ENCODE measurements at places on chromosomes 16 and 17.

GRCh38 chr16:83238949-83239691 is 568.7 kb upstream of the HSBP1 start:
- H3K4me1 ChIP-seq, result no peaks in the 10 kb centered on the region
- no peaks in the 10 kb centered on the region for H3K27me3 ChIP-seq

GRCh38 chr17:5555254-5555653 is 29.1 kb downstream of the NLRP1 start:
- no peaks in the 10 kb centered on the region for H3K27me3 ChIP-seq
- H3K4me3 ChIP-seq, result no peak overlapping the region
- peaks cover 11% of the 10 kb centered on the region for H3K4me1 ChIP-seq
- peaks cover 24% of the 10 kb centered on the region for H3K36me3 ChIP-seq

DNA sequence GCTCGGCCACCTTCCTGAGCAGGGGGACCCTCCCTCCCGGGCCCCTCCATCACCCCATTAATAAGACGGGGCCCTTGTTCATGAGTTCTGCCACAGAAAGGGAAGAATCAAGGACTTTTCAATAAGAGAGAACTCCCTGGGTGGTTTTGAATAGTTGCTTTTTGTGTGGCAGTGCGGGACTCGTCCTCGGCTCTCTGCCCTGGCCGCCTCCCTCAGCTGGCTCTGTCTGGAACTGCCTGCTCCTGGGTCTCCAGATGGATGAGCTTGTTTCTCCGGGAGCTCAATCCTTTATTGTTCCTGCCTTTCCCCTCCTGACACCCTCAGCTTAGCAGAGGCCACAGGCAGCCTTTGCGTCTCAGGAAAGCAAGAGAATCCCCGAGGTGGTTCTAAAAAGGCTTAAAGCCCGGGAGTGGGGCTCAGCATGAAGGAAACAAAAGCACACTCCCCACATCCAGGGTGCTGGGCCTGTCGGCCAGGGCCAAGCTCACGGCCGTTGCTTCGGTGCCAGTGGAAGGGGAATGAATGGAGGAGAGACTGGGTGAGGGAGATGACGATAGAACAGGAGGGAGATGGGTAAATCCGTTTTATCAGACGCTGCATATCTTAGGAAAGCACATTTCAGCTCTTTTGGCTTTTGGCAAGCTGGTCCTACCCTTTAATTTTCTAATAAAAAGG is 60.2 kb downstream of the RAI1 start:
- H3K27ac ChIP-seq, result peak overlapping the region; percentile 10

- H3K4me1 ChIP-seq, result peaks cover 7% of the 10 kb centered on the region
- H3K36me3 ChIP-seq, result peaks cover 42% of the 10 kb centered on the region
- no peak overlapping the region for H3K27ac ChIP-seq
- H3K27me3 ChIP-seq, result no peaks in the 10 kb centered on the region
- H3K4me3 ChIP-seq, result no peak overlapping the region
These were observed 14.9 kb downstream of the MYBBP1A start for GRCh38 chr17:4540224-4540651.

- no peaks in the 10 kb centered on the region for H3K27me3 ChIP-seq
- no peak overlapping the region for H3K4me3 ChIP-seq
- no peak overlapping the region for H3K27ac ChIP-seq
- H3K4me1 ChIP-seq, result no peaks in the 10 kb centered on the region
These were observed 14.4 kb upstream of the ALOX12 start for GRCh38 chr17:6981426-6981825.

DNA sequence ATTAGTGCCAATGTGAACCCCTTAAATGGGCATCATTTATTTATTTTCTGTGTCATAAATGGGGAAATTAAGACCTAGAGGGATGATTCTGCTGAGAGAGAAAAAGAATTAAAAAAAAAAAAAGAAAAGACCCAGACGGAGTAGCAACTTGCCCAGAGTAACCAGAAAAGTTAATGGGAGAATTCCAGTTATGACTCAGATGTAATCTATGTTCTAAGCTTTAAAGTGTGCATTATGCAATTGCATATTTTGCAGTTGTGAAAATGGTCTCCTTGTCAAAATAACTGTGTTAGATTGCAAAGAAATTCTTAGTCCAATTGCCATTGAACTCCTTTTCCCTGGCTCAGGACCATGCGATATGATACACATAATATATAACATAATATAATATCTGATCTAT is 38.6 kb upstream of the TBX2 start:
- peaks cover 23% of the 10 kb centered on the region for H3K4me1 ChIP-seq
- H3K27ac ChIP-seq, result no peak overlapping the region
- H3K36me3 ChIP-seq, result no peaks in the 10 kb centered on the region

GRCh38 chr16:27839419-27839818 is 224.1 kb downstream of the GSG1L start:
- H3K36me3 ChIP-seq, result no peaks in the 10 kb centered on the region
- no peak overlapping the region for H3K27ac ChIP-seq
- H3K27me3 ChIP-seq, result peaks cover 2% of the 10 kb centered on the region
- H3K4me1 ChIP-seq, result no peaks in the 10 kb centered on the region

DNA sequence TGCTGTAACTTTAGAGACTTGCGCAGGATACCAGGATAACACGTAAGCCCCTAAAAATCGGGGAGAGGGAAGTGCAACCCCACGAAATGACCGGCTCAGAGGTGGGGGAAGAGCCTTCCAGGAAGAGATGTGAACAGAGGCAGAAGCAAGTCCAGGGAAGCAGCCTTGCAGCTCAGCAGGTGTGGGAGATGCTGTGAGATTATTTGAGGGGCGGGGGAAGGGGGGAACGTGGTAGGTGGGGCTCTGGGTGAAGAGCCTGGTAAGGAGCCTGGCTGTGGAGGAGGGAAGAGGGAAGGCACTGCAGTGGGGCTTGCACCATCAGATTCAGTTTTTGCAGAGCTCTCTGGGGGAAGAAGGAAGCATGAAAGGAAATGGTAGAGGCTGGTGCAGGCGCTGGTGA is 95.4 kb upstream of the CACNG5 start:
- DNase-seq, result no peak
- H3K36me3 ChIP-seq, result no peaks in the 10 kb centered on the region
- H3K4me1 ChIP-seq, result peaks cover 3% of the 10 kb centered on the region
- no peaks in the 10 kb centered on the region for H3K27me3 ChIP-seq
- H3K27ac ChIP-seq, result no peak overlapping the region
- H3K4me3 ChIP-seq, result no peak overlapping the region

DNA sequence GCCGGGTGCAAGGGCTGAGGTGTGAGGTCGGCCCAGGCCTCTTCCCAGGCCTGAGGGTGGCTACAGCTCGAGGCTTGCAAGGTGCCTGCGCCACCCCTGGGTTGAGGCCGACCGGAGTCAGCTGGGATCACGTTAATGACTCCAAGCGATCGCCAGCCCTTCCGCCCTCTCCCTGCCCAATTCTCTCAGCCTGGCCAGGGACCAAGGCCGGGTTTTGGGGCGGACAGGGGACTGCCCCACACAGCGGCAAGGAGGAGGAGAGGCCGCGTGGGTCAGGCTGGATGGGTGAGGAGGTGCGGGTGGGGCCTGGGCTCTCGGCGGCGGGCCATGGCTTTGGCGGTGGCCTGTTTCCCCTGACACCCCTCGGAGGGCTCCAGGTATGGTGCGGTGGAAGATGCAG is 3.2 kb upstream of the WDR24 start:
- peaks cover 50% of the 10 kb centered on the region for H3K27me3 ChIP-seq
- no peak overlapping the region for H3K27ac ChIP-seq
- no peaks in the 10 kb centered on the region for H3K36me3 ChIP-seq
- no peak for DNase-seq

DNA sequence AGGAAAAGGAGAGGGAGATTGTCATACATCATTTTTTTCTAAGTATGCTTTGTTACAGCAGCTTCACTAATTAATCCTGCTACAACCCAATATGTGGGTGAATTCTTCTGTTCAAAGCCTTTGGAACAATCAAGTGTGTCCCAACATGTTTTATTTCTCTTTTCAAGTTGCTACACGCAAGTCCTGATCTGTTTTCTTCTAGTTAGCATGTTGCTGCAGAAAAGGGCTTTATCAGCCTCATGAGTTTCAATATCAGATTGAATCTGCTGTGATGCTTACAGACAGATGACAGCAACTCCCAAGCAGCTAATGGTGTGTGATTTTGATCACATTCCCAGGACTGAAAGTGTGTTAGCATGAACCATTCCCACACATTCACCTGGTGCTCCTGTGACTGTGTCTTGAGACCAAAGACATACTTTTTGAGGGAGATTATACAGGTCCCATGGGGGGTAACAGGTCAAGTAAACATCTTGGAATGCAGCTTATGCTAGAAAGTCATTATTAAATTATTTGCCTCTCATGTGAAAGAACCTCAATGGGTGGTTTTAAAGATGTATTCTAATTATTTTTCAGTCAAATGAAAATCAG is 96.9 kb upstream of the KCNJ16 start:
- H3K27ac ChIP-seq, result no peak overlapping the region
- H3K4me3 ChIP-seq, result no peak overlapping the region
- no peaks in the 10 kb centered on the region for H3K36me3 ChIP-seq
- H3K4me1 ChIP-seq, result no peaks in the 10 kb centered on the region
- no peaks in the 10 kb centered on the region for H3K27me3 ChIP-seq
- DNase-seq, result no peak

GRCh38 chr16:86519649-86520316 is 9.5 kb downstream of the FOXF1 start:
- H3K27ac ChIP-seq, result no peak overlapping the region
- no peak for DNase-seq
- no peaks in the 10 kb centered on the region for H3K36me3 ChIP-seq
- no peaks in the 10 kb centered on the region for H3K4me1 ChIP-seq
- H3K4me3 ChIP-seq, result no peak overlapping the region

DNA sequence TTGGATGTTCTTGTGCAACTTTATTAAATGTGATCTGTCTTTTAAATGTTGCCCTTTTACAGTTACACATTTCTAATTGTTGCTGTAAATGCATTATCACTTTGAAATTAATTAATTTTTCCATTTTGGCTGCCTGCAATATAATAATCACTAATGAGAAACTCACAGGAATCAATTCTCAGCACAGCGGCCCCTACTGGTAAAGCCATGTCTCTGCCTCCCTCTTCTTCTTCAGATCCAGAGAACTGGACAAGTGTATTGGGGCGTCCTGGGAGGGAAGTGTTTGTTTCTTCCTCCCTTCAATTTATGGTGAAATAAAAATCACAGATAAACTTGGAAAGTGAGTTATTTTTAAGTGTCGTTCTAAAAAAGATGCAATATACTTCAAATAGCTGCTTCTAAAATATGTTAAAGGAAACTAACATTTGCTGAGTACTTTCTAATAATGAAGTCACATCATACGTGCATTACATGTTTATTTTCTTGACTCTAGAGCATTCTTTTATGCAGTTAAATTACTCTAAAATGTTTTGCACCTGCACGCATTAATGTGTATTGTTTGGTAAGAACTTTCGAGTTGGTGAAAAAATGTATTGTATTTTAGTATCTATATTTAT is 338.0 kb downstream of the WWOX start:
- peak; percentile 5 for DNase-seq
- no peaks in the 10 kb centered on the region for H3K36me3 ChIP-seq
- no peak overlapping the region for H3K4me3 ChIP-seq
- no peaks in the 10 kb centered on the region for H3K27me3 ChIP-seq
- H3K27ac ChIP-seq, result no peak overlapping the region

DNA sequence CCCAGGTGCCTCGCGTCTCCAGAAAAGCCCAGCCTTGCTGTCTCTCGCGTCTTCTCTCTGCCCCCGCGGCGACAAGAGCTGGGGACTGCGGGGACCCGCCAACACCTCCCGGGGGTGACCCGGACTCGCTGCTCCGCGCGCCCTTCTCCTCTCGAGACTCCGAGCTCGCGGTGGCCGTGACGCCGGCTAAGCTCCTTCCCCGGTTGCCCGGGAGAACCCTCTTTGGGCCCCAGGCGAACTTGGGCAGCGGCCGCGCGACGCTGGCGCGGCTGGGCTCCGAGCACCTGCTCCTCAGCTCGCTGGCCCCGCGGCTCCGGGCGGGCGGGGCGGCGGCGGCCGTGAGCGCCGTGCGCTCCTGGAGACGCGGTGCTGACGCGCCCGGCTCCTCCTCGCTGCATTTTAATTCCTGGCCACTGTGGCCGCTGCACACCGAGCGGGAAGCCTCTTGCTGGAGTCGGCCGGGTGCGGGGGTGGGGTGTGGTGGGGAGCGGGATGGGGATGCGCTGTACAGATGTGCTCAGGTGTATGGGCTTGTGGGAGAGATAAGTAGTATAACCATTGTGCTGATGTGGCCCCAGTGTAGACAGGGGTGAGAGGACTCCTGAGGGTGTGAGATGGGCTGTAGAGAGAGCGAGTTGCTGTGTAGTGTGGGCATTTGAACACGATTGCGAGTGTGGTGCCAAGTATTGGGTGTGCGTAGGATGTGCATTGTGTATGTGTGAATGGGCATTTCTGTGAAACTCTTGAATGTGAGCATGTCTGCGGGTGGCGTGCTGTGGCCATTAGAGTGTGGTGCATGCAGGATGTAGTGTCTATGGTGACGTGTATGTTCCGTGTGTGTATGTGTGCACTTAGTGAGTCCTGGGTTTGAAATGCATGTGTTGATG is at the start of gene ASIC2:
ASIC2 (minus strand) TSS at position 315 of the 887 bp plus-strand sequence.
- no peaks in the 10 kb centered on the region for H3K36me3 ChIP-seq
- H3K27ac ChIP-seq, result no peak within 1 kb of the TSS
- H3K4me3 ChIP-seq, result peak within 1 kb of the TSS; percentile 28
- no peak for DNase-seq
- H3K4me1 ChIP-seq, result peaks cover 5% of the 10 kb centered on the region

DNA sequence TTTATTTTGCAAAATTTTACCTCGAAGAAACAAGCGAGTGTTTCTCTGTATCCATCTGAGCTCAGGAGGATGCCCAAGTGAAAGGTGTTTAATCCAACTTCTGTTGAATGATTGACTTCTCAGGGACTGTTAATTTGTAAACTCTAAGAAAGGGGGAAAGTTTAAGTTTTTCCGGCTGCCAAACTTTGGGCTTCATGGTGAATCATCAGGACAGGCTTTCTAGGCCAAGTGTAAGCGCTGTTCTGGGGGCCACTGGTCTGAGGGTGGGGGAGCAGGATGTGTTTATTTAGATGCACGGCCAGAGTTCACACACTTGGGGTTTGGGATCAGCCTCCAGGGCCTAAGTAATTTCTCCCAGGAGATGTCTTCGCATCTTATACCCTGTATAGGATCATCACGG is 110.4 kb downstream of the PITPNC1 start:
- peaks cover 20% of the 10 kb centered on the region for H3K4me1 ChIP-seq
- no peaks in the 10 kb centered on the region for H3K27me3 ChIP-seq
- peaks cover 4% of the 10 kb centered on the region for H3K36me3 ChIP-seq
- peak overlapping the region; percentile 25 for H3K27ac ChIP-seq
- no peak for DNase-seq

GRCh38 chr16:1723450-1724147 is 17.6 kb downstream of the MAPK8IP3 start:
- H3K4me3 ChIP-seq, result no peak overlapping the region
- H3K27me3 ChIP-seq, result no peaks in the 10 kb centered on the region
- H3K27ac ChIP-seq, result peak overlapping the region; percentile 40
- peaks cover 17% of the 10 kb centered on the region for H3K4me1 ChIP-seq

Data from keratinocyte (primary cell).